NCI-H774 (cell line): ENCODE measurements at places on chromosomes 6 and 20.
A peak's percentile ranks its signal among the peaks of the same experiment; 100 is the strongest.

DNA sequence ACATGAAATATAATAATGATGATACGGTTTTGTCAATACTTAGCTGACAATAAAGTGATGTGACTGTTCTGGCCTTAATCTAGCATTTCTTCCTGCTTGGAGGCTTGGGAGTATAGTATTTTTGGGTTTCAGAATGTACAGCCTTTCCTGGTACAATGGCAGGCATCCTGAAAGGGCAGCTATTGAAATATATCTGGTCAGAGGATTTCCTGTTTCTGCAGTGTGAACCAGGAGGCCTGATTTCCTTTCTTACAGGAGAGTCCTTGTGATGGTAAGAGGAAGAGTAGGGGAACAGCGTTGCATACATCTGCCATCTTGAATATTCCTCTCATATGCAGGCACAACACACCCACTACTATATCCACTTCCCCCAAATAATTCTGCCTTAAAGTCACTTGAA lies 93.7 kb downstream of the MYO6 start:
- DNase-seq, result no peak

GRCh38 chr6:143621876-143622605 lies 55.7 kb upstream of the PHACTR2 start:
- no peak for DNase-seq

DNA sequence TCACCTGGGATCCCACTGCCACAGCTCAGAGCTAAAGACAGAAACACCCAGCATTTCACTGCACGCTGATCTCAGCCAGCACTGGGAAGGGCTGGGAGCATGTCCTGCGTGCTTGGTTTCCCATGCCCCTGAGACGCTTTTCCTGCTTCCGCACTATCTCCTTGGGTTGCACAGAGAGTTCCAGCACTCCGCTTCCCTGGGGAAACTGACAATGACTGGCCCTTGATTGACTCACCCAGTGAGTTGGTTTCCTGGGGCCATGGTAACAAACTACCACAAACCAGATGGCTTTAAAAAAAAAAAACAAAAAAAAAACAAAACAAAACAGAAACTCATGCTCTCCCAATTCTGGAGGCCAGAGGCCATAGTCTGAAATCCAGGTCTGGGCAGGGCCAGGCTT lies 14.8 kb upstream of the MAS1L start:
- DNase-seq, result no peak

GRCh38 chr6:21664314-21665109 lies 71.0 kb downstream of the SOX4 start:
- peak; percentile 12 for DNase-seq

DNA sequence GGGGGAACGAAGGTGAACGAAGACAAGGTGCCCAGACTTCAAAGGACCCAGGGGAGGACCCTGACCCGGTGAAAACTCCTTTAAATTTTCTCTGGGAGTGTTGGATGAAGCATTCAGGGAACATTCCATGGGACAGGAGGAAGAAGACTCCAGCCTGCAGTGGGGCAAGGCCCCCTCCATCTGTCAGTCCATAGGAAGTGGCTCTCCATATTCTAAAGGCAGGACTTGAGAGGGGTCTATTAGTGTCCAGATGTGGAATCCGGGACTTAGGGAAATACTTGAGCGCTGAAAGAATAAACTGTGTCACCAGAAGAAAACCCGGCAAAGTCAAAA lies 3.2 kb upstream of the BPIFA2 start:
- DNase-seq, result no peak

DNA sequence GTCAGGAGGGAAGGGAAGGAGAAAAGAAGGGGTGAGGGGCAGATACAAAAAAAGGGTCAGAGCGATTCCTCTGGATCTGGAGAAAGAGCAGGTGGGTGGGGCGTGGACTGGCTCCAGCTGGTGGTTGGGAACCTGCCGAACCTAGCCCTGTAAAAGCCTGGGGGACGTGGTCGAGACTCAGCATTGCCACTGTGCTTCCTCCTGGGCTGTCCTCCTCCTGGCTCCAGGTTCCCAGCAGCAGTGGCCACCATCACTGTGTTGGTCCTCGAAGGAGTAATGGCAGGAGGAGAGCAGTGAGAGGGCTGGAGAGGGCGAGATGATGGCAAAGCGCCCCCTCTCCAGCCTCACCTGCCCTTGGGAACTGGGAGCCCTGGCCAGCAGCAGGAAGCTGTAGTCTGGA lies 3.5 kb upstream of the RAET1L start:
- no peak for DNase-seq

GRCh38 chr6:148441454-148441911 lies 98.8 kb downstream of the SASH1 start:
- no peak for DNase-seq

- DNase-seq, result peak; percentile 9
These were observed 49.7 kb upstream of the NAA20 start for GRCh38 chr20:19967445-19967844.

DNA sequence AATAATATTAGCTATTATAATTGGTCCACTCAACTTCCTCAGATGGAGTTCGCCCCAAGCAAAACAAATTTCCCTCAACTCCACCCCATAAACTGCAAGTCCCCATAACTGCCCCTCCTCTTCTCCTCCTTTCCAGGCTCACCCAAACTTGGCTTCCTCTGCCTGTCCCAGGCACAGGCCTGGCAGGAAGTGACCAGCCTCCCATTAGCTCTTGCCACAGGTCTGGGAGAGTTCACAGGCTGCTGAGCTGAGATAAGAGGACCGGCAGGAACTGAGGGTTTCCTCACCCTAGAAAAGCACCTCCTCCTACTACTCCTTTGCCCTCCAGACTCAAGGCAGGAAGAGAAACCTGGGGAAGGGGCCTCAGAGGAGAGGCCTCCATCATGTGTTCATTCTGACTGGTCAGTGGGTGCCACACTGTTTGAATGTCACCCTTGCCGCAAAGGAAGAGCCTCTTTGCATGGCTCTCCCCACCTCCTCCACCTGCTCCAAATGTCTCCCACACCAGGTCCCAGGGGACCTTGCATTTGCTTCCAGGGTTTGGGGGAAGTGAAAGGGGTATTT lies 24.5 kb upstream of the SMIM29 start:
- no peak for DNase-seq

DNA sequence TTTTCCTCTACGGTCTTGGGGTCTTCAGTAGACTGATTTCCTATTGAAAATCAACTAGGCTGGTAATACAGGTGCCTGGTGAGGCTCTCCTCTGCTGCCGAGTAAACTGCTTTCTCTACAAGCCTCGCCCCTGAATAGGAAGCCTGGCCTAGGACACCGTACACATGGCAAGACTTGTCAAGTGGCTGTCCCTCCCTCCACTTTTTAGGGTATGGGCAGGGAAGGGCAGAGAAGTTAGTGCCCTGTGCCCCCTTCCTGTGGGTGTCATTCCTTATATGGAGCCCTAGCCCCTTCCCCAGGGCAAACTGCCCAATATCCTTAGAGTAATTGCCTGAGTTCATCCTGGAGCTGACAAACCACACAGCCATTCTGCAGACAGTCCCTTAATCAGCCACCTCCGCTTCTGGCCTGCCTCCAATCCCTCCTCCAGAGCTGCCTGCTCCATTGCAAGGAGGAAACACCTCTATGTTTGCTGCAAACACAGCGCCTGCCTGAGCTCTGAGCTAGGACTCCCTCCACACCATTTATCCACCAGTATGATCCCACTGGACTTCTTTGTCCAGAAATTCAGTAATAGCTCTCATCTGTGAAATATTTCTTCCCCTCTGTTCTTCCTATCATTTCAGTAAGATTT lies 93.1 kb downstream of the CHD6 start:
- no peak for DNase-seq

GRCh38 chr6:140064366-140064765 lies 689.9 kb upstream of the CITED2 start:
- DNase-seq, result no peak
